ENCODE measurements at places on chromosomes 13 and 19. TPM values are rescaled to one million over a fixed set of nuclear protein-coding genes. Genes with fewer than 3 reads are reported as not detected.

GRCh38 chr13:47901441-47901840 lies 99.6 kb downstream of the SUCLA2 start:
- H3K4me1 ChIP-seq: no peaks in the 10 kb centered on the region
- DNase-seq: no peak
- no peaks in the 10 kb centered on the region for H3K27me3 ChIP-seq
- no peak overlapping the region for H3K27ac ChIP-seq
- H3K36me3 ChIP-seq: no peaks in the 10 kb centered on the region
- no peak overlapping the region for H3K4me3 ChIP-seq

GRCh38 chr13:79336966-79337365 lies 69.1 kb downstream of the RBM26 start:
- H3K4me1 ChIP-seq: no peaks in the 10 kb centered on the region
- DNase-seq: no peak
- H3K4me3 ChIP-seq: no peak overlapping the region
- H3K27ac ChIP-seq: no peak overlapping the region
- H3K36me3 ChIP-seq: peaks cover 2% of the 10 kb centered on the region

CYP4F2 gene
- 748 TPM for total RNA-seq

DNA sequence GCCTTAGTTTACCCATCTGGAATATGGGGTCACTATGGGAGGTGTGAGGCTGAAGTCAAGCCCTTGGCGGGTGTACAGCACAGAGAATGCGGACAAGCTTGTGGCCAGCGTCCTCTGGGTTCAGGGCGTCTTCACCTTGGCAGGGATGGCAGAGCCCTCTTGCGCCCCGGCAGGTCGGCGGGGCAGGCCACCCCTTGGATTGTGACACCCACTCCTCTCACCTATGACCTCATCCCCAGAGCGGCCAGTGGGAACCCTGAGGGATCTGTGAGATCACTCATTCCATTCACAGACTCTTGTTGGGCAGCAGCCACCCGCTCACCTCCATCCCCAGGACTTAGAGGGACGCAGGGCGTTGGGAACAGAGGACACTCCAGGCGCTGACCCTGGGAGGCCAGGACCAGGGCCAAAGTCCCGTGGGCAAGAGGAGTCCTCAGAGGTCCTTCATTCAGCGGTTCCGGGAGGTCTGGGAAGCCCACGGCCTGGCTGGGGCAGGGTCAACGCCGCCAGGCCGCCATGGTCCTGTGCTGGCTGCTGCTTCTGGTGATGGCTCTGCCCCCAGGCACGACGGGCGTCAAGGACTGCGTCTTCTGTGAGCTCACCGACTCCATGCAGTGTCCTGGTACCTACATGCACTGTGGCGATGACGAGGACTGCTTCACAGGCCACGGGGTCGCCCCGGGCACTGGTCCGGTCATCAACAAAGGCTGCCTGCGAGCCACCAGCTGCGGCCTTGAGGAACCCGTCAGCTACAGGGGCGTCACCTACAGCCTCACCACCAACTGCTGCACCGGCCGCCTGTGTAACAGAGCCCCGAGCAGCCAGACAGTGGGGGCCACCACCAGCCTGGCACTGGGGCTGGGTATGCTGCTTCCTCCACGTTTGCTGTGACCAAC lies at the start of gene SPACA4:
SPACA4 (plus strand) TSS at position 280 of the 896 bp plus-strand sequence; CDS start at position 517, 237 bp downstream.
- no peaks in the 10 kb centered on the region for H3K27me3 ChIP-seq
- no peak within 1 kb of the TSS for H3K4me3 ChIP-seq
- no peaks in the 10 kb centered on the region for H3K4me1 ChIP-seq
- no peak for DNase-seq
- no peak within 1 kb of the TSS for H3K27ac ChIP-seq

Data from Peyer's patch (tissue), 4 donors.